SW 1271 (cell line): ENCODE measurements at places on chromosomes 1 and 21.

DNA sequence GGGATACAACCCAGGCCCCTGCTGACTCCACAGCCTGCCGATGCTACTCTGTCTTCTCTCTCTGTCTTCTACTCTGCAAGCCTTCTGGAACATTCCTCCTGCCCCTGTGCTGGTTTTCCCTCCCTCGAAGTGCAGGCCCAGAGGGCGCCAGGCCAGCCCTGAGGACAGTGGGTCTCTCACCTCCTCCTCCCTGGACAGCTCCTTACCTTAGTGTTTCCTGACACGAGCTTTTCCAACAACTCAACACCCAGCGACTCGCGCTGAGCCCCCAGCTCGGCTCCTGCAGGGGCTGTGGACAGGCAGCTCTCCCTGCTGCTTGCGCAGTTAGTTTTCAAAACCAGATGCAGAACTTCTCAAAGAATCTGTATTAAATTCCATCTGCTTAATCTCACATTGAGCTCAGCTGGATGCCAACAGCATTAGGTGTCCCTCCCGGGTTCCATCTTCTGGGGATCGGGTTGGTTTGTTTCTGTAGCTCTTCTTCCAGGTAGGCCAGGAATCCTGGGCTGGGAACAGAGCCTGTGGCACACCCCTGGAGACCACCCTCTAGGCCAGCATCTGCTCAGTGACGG is 54.2 kb downstream of the PTPRU start:
- DNase-seq, result no peak

GRCh38 chr1:156767879-156768604 is 707 bp downstream of the PRCC start:
- DNase-seq, result no peak

- DNase-seq, result no peak
These were observed 6.5 kb upstream of the NPL start for GRCh38 chr1:182783068-182783467.

- DNase-seq, result no peak
These were observed 14.2 kb downstream of the RIMS3 start for GRCh38 chr1:40651138-40651857.

GRCh38 chr1:97943354-97943753 is 22.5 kb upstream of the DPYD start:
- peak; percentile 6 for DNase-seq

DNA sequence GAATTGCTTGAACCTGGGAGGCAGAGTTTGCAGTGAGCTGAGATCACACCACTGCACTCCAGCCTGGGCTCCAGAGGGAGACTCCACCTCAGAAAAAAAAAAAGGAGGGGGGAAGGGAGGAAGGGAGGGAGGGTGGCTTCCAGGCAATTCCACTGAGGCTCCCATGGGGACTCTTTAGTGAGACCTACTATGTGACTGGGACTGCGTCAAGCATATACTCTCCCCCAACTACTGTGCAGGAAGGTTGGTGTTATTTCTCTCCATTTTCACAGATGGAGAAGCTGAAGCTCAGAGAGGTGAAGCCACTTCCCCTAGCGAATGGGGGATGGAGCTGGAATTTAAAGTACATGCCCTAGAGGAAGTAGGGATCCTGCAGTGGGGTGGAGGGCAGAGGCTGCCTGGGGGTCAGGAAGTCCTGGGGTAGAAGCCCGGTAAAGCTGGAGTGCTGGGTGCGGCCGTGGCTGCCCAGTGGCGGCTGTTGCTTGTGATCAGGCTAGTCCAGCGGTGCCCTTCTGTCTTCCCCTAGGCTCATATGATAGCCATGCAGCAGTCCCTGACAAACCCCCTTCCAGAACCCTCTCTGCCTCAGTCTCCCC is 40.3 kb downstream of the RAP1GAP start:
- DNase-seq, result no peak

- no peak for DNase-seq
These were observed 324.5 kb downstream of the NPHP4 start for GRCh38 chr1:5667513-5668325.

GRCh38 chr1:169138866-169139670 is 32.6 kb downstream of the ATP1B1 start:
- no peak for DNase-seq

- DNase-seq, result no peak
These were observed 4.2 kb downstream of the ADORA3 start for GRCh38 chr1:111499026-111499785.

DNA sequence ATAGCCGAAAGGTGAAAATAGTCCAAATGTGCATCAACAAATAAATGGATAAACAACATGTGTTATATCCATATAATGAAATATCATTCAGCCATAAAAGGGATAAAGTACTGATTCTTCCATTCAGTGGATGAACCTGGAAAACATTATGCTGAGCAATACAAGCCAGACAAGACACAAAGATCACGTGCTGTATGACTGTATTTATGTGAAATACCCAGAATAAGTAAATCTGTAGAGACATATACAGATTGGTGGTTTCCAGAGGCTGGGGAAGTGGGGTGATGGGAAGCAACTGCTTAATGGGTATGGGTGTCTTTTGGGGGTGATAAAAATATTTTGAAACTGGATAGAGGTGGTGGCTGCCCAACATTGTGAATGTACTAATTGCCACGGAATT is 13.3 kb upstream of the GSTM4 start:
- DNase-seq, result no peak
